ENCODE measurements at places on chromosomes 7 and 10. TPM values are rescaled to one million over a fixed set of nuclear protein-coding genes. Genes with fewer than 3 reads are reported as not detected.

The TMEM225B gene
- total RNA-seq: 0.25 TPM

The PPP1R9A gene
- not detected for total RNA-seq

- DNase-seq: no peak
These were observed 84.2 kb upstream of the AGBL3 start for GRCh38 chr7:134902058-134902457.

DNA sequence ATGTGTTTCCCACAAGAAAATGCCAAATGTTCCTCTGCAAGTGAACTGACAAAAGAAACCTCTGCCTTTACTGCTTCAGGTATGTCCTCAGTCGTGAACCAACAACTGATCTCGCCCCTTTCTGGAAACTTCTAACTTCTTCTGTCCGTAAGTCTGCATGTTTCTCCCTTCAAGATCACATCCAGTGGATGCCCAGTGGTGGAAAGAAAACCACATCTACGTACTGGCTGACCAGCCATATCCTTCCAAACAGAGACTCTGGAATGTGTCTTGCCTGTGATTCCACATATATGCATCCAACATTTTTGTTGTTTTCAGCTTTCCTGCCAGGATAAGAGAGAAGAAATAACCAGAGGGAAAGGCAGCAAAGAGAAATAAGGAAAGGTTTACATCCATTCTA is 152.7 kb downstream of the GLI3 start:
- DNase-seq: no peak

GRCh38 chr10:86667421-86668181 is 710 bp upstream of the LDB3 start:
- no peak for DNase-seq

The CALHM1 gene
- not detected for total RNA-seq

DNA sequence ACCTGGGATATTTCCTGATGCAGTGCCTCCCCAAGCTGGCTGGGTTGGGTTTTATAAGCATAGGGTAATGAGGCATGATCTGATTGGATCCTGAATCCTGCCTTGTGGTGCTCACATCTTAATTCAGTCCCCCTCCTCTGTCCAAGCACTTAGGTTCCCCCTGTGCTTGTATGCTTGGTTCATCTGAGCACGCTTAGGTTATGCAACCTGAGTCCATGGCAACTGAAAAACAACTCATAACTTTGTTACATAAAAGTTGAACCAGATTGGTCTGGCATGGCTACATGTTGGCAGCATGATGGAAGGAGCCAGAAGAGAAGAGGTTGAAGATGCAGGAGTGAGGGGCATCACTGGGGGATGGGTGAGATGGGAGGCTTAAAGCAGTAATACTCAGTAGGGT is 57.3 kb upstream of the OSBPL3 start:
- DNase-seq: no peak

The NODAL gene
- 0.14 TPM for total RNA-seq

DNA sequence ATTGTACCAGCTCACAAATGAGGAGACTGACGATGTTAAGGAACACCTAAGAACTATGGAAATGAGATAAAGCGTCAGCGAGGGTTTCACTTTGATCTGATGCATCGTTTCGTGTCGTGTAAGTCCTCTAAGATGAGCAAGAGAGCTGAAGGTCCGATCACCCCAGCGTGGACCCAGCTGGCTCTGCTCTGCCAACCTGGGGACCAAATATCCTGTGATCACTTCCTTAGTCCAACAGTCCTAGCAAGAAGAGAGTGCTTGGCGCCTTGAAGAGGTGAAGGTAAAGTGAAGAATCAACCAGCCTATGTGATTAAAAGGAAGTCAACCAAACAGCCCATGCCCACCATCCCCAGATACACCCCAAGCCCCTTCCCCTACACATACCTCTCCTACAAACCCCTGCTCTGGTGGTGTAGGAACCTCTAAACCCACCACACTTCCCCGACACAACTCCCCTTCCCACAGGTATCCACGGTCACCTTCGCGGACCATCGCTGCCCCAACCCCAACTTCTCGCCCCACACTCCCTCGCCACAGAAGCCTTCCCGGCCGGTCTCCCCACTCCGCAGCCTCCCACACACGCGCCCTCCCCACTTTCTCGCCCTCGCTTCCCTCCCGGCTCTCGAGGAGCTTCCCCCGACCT is 722 bp downstream of the UPF2 start:
- peak; percentile 40 for DNase-seq

- no peak for DNase-seq
These were observed 16.3 kb downstream of the ZMIZ1 start for GRCh38 chr10:79084972-79085597.

DNA sequence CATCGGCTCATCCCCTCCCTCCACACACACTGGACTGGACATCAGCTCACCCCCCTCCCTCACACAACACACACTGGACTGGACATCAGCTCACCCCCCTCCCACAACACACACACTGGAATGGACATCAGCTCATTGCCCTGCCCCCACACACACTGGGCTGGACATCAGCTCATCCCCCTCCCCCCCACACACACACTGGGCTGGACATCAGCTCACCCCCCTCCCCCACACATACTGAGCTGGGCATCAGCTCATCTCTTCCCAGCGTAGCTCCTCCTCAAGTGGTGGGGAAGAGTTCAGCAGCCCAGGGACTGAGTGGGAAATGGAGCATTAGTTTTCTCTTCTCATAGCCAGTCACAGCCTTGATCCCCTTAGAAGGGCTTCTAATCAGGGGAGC is 58.1 kb upstream of the WDR11 start:
- no peak for DNase-seq

The STEAP4 gene
- total RNA-seq: 0.03 TPM

GRCh38 chr10:99548041-99548530 is 15.3 kb downstream of the NKX2-3 start:
- DNase-seq: peak; percentile 52

DNA sequence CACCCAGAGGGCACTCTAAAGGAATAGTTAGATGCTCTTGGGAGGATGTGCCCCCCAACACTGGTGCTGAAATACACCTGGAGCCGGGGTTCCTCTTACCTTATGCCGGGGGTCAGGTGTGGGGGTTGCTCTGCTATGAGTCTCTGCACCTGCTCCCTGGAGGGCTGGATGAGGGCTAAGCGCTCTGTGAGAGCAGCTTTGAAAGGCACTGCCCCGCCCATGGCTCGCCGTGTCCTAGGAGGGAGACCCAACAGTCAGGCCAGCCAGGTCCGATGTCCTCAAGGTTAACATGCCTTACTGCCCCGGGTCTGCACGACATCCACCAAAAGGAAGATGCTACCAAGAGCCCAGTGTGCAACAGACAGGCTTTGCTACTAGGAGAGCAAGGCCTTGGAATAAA is 31.7 kb downstream of the PSPH start:
- DNase-seq: no peak

The TNS3 gene
- 6.6 TPM for total RNA-seq

The EFCAB10 gene
- 0.31 TPM for total RNA-seq

DNA sequence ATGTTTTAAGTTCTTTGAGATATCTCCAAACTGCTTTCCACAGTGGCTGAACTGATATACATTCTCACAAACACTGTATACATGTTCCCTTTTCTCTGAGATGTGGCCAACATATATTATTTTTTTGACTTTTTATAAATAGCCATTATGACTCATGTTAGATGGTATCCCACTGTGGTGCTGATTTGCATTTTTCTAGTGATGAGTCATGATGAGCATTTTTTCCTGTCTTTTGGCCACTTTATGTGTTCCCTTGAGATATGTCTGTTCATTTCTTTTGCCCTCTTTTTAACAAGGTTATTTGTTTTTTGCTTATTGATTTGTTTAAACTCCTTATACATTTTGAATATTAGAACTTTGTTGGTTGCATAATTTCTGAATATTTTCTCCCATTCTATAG is 1055.1 kb downstream of the NXPH1 start:
- peak; percentile 73 for DNase-seq

DNA sequence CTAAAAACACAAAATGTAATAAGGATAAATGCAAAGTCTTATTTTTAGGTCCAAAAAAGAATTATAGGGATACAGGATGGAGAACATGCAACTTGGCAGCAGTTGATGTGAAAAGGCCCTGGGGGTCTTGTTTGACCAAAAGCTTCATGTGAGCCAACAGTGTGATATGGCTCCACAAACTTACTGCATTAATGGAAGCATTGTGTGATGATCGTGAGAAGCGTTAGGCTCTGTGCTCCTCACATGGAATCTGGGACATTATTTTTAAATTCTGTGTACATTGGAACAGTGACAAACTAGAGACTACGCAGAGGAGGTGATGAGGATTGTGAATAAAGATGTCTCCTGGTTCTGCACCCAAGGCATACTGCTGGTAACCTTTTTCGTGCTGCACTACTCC is 39.1 kb upstream of the CALD1 start:
- no peak for DNase-seq

DNA sequence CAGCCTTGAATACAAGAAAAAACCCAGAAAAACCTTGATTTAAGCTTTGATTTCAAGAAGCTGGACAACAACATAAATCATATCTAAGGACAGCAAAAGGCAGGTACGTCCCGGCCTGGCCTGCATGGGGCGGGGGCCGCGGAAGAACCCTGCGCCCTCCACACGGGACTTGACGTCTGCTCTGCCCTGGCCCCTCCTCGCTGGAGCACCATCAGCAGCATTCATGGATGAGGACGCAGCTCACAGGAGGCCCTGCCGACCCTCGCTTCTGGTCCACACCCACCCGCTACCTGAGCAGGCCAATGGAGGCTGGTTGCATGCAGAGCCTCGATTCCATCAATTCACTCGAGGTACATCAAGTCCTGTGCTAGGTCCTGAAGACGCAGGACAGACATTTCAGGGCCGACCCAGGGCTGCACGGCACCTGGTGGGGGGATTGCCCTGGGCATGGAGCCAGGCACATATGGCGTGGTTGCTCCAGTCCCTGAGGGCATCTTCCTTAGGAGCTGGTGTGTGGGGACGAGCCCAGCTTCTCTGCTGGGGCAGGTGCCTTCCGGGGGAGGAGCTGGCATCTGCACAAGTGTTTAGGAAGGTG is 63.1 kb upstream of the NKX6-2 start:
- no peak for DNase-seq

The AKR1D1 gene
- not detected for total RNA-seq

The PCDH15 gene
- not detected for total RNA-seq

DNA sequence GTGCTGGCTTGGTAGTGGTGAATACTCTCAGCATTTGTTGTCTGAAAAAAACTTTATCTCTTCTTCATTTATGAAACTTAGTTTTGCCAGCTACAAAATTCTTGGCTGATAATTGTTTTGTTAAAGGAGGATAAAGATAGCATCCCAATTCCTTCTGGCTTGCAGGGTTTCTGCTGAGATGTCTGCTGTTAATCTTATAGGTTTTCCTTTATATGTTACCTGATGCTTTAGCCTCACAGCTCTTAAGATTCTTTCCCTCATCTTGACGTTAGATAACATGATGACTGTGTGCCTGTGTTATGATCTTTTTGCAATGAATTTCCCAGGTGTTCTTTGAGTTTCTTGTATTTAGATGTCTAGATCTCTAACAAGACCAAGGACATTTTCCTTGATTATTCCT is 9.9 kb upstream of the MRPS33 start:
- DNase-seq: no peak

Measured in foreskin keratinocyte (primary cell).